ENCODE measurements at places on chromosomes 2 and 18.

DNA sequence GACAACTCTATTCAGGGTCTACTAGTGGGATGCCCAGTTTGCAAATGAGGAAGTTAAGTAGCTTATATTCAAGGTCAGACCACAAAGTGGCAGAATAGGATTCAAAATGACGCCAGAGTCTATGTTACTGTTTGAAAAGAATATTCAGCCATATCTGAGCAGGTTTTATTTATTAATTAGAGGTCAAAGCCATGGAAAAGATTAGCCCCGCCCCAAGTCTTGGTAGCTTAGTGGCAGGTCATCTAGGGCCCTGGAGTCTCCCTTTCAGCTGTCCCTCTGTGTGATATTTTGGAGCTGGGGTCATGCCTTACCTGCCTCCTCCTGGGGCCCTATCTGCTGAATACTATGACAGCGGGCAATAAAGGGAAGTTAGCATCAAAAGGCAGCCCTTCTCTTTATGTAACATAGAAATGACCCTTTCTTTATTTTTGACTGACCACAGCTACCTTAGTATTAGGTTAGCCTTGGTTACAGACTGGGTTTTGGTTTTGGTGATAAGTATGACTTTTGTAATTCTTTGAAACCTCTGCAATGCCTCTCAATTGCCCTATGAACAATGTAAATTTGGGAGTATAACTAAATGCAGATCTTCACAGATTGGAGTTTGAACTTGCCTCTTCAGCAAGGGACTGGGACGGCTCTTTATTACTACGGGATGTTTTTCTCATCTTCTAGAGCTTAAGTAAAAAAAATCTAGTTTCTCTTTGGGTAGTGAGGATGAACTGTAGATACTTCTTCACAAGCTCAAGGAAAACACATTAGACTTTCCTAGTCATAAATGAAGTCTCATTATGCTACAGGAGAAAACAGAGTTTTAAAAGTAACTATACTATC, 153.0 kb upstream of the ITGA4 start:
- no peak for DNase-seq

GRCh38 chr2:33435518-33435917, 40.9 kb upstream of the RASGRP3 start:
- no peak for DNase-seq

- no peak for DNase-seq
Observed at GRCh38 chr18:54750350-54750749, 77.9 kb upstream of the RAB27B start.

GRCh38 chr2:44245083-44245861, 30.0 kb upstream of the SLC3A1 start:
- DNase-seq, result no peak

- DNase-seq, result no peak
Observed at GRCh38 chr18:28152354-28152753, 24.6 kb downstream of the CDH2 start.

All from fibroblast of skin of abdomen (primary cell).